AG08395 (cell line): ENCODE measurements at places on chromosomes 16 and 17.

DNA sequence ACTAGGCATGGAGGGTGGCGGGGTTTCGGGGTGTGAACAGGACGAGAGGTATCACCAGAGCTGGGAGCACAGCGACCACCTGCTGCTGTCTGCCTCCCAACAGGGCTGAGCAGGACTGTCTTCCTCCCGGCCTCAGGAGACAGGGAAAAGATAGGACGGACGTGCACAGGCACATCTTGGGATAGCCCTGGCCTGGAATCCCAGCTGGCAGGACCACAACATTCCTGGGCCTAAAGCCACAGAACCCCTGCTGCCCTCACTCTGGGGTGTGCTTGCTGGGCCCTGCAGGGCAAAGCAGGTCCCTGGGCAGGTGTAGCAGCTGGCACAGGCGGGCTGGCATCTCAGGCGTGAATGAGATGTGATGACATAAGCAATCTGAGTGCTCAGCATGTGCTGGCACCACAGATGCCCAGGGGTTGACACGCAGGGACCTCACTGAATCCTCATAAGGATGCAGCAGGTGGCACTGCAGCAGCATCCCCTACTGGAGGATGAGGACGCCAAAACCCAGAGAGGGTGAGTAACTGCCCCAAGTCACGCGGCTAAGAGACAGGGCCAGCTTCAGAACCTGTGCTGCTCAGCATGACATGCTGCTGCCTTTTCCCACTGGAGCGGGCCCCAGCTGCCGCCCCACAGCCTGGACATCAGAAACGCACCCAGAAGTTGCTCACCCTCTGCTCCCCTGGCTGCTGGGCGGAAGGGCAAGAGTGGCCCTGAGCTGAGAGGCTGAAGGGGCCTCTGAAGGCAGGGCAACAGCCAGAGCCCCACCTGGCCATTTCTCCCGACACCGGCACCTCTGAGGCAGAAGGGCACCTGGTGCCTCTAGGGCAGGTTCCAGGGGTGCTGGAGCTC, 7.1 kb downstream of the CORO7 start:
- no peak for DNase-seq

DNA sequence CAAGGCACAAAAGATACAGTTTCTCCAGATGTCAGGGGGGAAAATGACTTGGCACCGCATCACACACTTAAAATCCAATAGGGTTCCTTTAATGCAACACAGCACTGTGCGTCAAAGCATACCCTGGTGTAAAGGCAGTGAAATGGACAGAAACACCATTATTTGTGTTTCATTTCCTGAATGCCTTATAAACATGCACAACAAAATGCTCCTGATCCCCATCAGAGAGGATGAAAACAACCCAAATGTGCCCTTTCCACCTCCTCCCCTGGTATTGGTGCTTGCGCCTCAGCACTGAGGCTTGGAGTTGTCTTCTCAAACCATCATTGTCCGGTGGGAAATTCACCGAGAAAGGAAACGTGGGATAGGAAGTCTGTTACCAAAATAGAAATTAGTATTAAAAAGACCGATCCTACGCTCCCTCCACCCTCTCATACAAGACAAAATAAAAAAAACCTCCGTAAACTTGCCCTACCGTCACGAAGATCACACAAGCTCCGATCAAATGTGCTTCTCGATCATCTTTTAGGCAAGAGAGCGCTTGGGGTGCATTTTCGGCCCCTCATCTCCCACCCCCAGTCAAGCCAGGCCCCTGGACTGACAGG, 722 bp downstream of the CDC27 start:
- DNase-seq: peak; percentile 17

- no peak for DNase-seq
Observed at GRCh38 chr17:9763643-9764042, 27.7 kb downstream of the DHRS7C start.

DNA sequence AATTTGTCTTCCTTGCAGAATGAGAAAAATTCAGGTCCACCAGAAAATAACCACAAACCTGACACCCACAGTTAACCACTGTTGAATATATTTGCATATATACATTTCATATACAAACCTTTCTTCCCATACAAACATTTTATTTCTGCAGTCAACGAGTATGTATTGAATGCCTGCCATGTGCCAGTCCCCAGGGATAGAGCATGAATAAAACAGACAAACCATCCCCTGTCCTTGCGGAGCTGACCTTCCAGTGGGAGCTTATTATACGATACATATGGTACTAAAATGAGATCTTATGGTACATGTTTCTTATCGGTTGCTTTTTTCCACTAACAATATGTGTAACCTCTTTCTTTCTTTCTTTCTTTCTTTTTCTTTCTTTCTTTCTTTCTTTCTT, 116.7 kb downstream of the PITPNC1 start:
- DNase-seq: no peak
